Breast epithelium (tissue), 4 donors: ENCODE measurements at places on chromosomes 2 and 18. TPM values are rescaled to one million over a fixed set of nuclear protein-coding genes. Genes with fewer than 3 reads are reported as not detected.
A peak's percentile ranks its signal among the peaks of the same experiment; 100 is the strongest.

DNA sequence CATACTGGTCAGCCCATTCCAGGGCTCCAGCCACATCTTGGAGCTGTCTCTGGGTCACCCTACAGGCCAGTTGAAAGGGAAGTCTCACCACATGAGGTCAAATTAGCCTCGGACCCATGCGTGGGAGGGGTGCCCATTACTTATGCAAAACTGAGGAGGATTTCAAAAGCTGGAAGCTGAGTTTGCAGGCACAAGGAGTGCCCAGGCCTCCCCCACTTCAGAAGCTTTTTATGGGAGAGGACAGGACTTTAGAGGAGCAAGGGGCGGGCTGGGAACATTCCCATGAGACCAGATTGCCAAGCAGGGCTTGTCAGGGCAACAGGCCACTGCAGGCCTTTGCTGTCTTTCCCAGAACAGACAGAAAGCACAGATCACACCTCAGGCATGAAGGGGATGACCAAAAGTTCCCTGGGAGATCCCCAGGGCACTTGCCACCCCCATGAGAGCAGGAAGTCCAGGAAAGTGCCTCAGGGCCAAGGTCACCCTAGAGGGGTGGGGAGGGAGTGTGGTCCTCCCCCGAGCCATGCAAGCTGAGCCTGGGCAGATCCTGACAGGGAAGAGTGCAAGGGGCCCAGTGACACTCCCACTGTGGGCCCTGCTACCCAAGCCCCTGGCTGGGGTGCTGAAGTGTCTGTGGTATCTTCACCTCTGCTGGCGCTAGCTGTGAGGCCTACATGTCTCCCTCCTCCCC lies 267.7 kb downstream of the BCL11A start:
- H3K27me3 ChIP-seq = no peaks in the 10 kb centered on the region
- peak; percentile 81 for DNase-seq
- no peaks in the 10 kb centered on the region for H3K36me3 ChIP-seq

- H3K27ac ChIP-seq = no peak overlapping the region
- H3K27me3 ChIP-seq = no peaks in the 10 kb centered on the region
- DNase-seq = no peak
- H3K36me3 ChIP-seq = no peaks in the 10 kb centered on the region
- no peak overlapping the region for H3K4me3 ChIP-seq
These were observed 23.8 kb upstream of the MAL start for GRCh38 chr2:95001701-95002100.

GRCh38 chr2:134127496-134127895 lies 126.4 kb upstream of the MGAT5 start:
- no peak for DNase-seq
- H3K4me1 ChIP-seq = no peaks in the 10 kb centered on the region
- no peak overlapping the region for H3K4me3 ChIP-seq
- H3K36me3 ChIP-seq = no peaks in the 10 kb centered on the region
- H3K27me3 ChIP-seq = no peaks in the 10 kb centered on the region

Gene PDE6D
- 25.6 TPM for total RNA-seq

DNA sequence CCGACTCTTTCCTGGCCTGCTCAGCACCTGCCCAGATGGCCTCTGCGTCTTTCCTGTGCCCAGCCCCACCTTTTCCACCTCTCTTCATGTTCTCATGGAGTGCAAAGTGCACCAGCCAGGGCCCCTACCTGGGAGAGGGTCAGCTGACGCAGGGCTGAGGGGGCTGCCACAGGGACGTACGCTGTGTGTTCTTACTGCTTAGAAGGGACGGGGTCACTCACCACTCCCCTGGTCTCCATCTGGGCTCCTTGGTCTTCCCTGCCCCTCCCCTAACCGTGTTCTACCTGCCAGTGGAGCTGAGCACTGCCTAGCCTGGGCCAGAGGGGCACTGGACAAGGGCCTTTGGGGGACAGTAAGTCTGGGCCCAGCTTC lies 8.6 kb downstream of the ERFE start:
- no peak overlapping the region for H3K4me3 ChIP-seq
- H3K4me1 ChIP-seq = no peaks in the 10 kb centered on the region

- no peaks in the 10 kb centered on the region for H3K27me3 ChIP-seq
- H3K4me3 ChIP-seq = no peak overlapping the region
- H3K4me1 ChIP-seq = no peaks in the 10 kb centered on the region
- H3K27ac ChIP-seq = peak overlapping the region; percentile 2
- no peaks in the 10 kb centered on the region for H3K36me3 ChIP-seq
- DNase-seq = no peak
These were observed 165.8 kb downstream of the DNAH7 start for GRCh38 chr2:195902857-195903256.

DNA sequence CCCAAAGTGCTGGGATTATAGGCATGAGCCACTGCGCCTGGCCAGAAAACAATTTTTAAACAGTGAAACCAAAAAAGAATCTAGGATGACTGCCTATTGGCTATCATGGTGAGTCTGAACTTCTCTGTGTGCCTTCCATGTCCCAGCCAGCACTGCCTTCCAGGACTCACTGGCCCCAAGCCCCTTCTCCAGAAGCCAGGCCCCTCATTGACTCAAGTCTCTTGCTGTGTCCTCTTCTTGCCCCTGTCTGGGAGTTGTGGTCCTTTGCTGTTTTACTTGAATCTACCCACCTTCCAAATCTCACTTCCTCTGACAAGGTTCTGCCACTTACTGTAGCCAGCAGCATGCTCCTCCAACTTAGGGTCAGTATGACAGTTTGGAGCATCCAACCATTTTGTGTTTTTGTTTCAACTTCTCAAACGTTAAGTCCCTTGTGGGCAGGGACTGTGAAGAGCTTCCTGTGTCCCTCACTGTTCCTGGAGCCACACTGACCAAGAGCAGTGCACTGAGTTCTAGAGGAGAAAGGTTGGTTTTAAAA lies 41.7 kb downstream of the ST3GAL5 start:
- H3K4me1 ChIP-seq = no peaks in the 10 kb centered on the region
- H3K27me3 ChIP-seq = no peaks in the 10 kb centered on the region
- no peak overlapping the region for H3K27ac ChIP-seq
- no peak overlapping the region for H3K4me3 ChIP-seq

Gene CRYGD
- not detected for total RNA-seq

- no peak for DNase-seq
- H3K27ac ChIP-seq = no peak overlapping the region
- no peaks in the 10 kb centered on the region for H3K27me3 ChIP-seq
These were observed 72.6 kb downstream of the SLC66A2 start for GRCh38 chr18:79878741-79879378.
